ENCODE measurements at places on chromosomes 12 and 14.

DNA sequence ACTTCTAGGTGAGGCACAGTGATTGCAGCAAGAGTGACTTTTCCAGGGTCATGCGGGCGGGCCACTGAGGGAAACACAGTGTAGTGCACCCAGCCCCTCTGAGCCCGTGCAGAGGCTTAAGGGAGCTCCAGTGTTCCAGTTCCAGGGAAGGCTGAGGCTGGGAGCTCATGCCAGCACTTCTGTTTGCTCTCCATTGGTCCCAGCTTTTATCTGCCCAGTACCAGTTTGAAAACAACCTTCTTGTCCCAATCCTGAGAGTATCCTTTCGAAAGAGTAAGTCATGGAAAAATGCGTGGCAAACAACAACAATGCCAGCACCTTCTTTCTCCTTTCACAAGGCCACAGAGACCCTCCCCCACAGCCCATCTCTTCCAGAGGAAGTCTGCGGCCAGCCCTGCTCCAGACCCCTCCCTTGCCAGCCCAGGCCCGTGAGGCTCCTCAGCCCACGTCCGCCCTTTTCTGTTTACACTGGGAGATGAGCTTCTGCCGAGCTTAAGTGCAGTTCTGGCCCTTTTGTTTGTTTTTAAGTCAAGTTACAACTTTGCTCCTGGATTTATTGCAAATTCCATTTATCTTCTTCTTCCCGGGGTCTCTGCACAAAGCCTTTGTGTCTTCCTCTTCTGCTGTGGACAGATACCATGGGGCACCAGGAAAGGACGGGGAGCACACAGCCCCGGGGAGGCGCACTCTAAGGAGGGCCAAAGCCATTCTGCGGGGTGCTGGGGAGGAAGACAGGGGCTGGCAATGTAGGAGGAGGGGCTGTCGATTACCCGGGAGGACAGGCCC, 185.6 kb downstream of the ZFP36L1 start:
- peak; percentile 28 for DNase-seq

DNA sequence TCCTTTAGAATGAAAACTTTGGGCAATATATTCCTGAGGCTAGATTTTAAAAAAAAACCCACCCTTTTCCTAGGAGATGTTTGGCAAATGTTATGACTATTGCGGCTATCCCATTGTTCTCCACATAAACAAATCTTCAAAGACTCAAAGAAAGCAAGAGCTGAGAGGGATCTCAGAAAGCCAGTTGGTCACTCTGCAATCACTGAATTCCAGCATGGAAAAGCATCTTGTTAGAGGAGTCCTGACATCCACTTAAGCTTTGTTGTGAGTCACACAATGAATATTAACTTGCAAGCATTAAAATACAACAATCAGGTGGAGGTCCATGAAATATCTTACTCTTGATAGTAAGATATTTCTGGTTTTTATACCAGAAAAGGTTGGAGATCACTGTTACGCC, 11.0 kb upstream of the PTPRB start:
- DNase-seq = no peak

DNA sequence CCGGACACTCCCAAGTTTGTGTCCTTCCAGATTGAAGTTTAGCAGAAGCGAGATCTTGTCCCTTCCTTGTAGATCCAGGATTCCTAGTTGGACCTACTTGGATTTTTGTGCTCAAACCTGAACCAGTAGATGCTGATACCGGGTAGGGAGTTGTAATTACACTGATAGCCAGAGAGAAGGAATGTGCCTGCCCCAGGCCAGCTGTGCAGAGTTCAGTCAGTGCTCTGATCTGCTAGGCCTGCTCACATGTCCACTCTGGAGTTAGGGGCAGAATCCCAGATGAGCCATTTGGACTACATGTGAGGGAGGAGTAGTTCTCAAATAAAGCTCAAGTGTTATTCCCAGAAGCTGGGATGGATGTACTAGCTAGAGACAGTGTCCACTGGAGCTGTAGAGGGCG, 65.7 kb downstream of the PRKCH start:
- no peak for DNase-seq

GRCh38 chr14:90649083-90649482, 167.1 kb downstream of the TTC7B start:
- no peak for DNase-seq

- no peak for DNase-seq
Measured at GRCh38 chr12:63821781-63822251, 22.7 kb upstream of the SRGAP1 start.

DNA sequence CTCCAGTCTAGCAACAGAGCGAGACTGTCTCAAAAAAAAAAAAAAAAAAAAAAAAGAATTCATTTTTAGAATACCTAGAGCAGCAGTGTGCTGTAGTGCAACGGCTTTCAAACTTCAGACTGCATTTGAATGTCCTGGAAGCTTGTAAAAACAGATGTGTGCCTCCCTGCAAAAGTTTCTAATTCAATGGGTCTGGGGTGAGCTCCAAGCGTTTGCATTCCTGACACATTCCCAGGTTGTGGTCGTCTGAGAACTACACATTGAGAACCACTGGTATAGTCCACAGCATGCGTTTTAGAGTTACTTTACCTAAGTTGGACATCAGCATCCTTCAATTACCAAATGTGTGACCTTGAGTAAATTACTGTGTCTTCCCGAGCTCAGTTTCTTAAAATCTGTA, 816.8 kb downstream of the NRXN3 start:
- DNase-seq = no peak

DNA sequence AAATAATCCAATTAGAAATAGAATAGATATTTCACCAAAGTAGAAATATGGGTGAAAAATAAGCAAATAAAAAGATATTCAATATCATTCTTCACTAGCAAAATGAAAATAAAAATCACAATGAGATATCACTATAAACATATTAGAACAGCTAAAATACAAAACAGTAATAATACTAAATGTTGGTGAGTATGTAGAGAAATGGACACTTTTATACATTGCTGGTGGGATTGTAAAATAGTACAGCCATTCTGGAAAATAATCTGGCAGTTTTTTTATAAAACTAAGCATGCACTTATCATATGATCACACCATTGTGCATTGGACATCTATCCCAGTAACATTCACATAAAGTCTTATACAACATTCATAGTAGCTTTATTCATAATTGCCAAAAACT, 320.2 kb upstream of the OR4E1 start:
- DNase-seq = no peak

DNA sequence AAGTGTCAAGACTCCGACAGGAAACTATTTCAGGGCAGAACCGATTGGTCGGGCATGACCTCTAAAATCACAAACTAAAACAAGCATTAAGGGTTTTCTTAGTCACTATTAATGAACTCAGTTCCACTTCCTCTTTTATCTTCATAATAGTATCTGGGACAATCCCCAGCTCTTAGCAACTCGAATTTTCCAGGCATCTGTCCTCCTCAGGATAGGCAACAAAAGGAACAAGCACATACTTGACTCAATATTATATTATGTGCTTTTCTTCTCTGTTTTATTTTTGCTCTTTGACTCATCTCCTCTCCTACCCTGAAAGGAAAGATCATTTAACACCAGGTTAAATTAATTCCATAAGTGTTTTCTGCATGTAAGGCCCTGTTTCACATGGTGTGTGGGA, 638.3 kb upstream of the TBX3 start:
- DNase-seq = no peak

- no peak for DNase-seq
Measured at GRCh38 chr12:100833282-100833681, 38.7 kb downstream of the ANO4 start.

DNA sequence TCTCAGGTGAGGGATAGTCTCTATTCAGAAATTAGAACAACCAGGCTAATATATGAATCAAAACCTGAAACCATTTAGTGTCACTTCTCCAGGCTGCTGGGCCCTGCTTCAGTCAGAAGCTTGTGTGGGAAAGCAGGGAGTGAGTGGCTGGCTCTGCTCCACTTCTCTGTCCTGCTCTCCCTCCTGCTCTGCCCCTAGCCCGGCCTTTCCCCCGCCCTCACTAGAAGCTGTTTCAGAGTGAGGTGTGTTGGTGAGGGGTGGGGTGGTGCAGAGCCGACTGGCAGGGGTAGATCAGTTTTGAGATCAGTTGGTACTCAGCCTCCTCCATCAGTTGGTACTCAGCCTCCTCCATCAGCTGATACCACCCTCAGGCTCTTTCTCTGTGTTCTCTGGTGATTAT, 7.0 kb upstream of the PPP1R1A start:
- DNase-seq = no peak

DNA sequence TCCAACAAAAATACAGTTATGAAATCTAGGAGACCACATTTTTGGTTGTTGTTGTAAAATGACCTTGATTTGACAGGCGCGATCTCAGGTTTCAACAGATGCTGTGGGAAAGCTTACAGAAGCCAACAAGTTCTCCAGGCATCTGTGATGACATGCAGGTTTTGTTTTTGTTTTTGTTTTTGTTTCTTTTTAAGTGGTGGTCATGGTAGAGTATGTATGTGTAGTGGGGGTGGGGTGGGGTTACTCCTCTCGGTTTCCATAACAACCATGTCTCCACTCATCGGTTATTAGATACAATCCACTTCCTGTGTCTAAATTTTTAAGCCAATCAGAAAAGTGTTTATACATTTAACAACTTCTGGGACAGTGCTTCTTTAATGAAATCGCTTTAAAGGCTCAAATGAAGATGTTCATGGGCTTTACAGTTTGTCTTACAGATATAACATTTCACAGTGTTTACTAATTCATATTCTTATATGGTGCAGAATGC, 199.9 kb upstream of the FOXN3 start:
- peak; percentile 66 for DNase-seq

GRCh38 chr14:72539661-72540315, 354.1 kb downstream of the DPF3 start:
- no peak for DNase-seq

GRCh38 chr12:96347130-96347699, 53.0 kb downstream of the CDK17 start:
- DNase-seq = no peak

DNA sequence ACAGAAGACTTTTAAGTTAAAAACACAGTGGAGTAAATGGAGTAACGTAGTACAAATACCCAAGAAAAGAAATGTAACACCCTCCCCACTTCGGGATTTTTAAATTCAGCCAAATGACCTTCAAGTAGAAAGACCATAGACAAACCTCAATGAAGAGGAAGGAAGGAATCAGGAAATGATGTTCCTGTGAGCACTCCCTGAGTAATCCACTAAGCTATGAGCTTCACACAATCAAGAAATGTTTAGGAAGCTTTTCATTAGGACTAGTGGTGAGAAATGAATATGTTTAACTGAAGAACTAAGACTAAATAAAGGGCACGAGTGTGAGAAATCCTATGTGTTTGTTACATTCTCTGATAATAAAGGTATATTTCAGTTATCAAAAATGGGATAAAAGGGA, 10.1 kb downstream of the TCL1A start:
- DNase-seq = no peak

GRCh38 chr14:42277840-42278239, 671.2 kb downstream of the LRFN5 start:
- DNase-seq = no peak

DNA sequence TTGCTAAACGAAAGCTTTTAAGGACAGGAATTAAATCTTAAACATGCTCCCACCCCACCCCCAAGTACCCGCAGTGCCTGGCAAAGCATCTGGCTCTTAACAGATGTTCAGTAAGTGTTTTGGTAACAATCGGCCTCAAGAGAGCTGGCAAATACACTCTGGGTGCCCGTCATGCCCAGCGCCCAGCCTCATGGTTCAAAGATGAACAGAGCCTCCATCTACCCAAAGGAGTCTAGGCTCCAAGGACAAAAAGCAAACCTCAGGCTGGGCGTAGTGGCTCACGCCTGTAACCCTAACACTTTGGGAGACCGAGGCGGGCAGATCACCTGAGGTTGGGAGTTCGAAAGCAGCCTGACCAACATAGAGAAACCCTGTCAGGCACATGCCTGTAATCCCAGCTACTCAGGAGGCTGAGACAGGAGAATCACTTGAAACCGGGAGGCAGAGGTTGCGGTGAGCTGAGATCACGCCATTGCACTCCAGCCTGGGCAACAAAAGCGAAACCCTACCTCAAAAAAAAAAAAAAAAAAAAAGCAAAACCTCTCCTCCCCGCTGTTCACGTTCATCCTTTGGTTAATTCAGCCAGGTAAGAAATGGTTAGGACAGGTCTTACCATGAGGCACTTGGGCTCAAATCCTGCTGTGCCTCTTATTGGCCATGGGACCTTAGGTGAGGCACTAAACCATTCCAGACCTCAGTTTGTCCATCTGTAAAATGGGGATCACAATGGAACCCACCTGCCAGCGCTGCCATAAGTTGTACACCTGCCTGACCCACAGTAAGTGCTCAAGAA, 151.3 kb downstream of the BCL11B start:
- no peak for DNase-seq

- DNase-seq = no peak
Measured at GRCh38 chr12:118307069-118307954, 65.4 kb downstream of the TAOK3 start.

DNA sequence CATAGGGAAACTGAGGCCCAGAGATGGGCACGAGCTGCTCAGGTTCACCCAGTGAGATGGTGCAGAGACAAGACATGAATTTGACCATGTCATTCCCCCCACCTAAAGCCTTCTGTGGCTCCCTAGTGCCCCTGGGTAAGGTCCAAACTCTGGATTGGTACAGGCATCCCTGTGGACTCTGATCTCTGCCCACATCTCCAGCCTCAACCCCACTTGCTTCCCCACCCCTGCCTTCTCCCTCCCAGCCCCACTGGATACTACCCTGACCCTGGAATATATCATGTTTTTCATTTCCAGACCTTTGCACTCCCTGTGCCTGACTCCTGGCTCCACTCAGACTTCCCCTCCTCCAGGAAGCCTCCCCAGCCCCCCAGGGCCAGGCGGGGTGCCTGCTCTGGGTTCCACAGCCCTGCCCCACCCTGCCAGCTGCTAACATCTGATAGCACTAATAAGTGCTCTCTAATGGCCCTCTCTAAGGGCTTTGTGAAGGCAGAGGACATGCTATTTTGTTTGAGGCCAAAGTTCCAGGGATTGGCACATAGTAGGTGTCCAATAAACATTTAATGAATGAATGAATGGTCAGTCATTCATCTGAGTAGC, 1.1 kb upstream of the SDSL start:
- DNase-seq = no peak

- peak; percentile 32 for DNase-seq
Measured at GRCh38 chr12:45727980-45728629, 1.4 kb upstream of the ARID2 start.

GRCh38 chr12:121579190-121579791, 1.5 kb downstream of the KDM2B start:
- DNase-seq = peak; percentile 69

DNA sequence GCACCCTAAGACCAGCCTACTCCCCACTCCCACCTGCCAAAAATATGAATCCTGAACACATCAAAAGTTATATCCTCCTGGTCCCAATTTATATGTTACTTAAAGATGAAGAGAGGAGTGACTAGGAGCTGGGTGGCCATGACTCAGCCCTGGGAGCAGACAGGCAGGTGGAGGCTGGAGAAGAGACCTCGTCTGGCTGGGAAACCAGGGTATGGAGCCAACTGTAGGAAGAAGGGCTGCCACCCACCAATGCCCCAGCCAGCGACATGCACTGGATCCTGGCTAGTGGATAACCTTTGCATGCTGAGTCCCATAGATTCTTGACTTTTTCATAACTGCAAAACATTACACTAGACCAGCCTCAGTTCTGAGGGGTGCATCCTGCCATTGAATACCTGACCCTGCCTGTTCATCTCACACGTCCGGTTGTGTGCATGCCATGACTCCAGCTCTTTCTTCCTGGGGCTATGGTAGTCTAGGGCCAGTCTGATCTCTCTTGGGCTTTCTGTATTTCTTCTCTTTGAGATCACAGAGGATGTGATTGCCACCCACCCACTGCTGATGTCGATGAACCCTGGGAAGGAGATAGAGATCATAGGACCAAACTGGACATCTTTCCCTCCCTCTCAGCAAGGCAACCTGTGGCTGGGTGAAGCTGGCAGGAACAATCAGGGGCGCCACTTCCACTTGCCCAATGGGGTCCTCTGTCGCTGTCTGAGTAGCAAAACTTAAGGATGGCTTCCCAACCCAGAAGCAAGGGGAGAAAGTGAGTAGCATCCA, 69.6 kb upstream of the DDX11 start:
- DNase-seq = no peak

Measured in activated naive CD4-positive, alpha-beta T cell treated with anti-CD3 and anti-CD28 coated beads, Interleukin-2, amount 10 ng/mL, durations not matched to agents 7 days and 5 days (primary cell).